Myocyte (in vitro differentiated cells): ENCODE measurements at places on chromosomes 5 and 9. TPM values are rescaled to one million over a fixed set of nuclear protein-coding genes. Genes with fewer than 3 reads are reported as not detected.

The TCF7 gene
- 0.27 and 1.2 TPM in 2 replicates for total RNA-seq

The SGTB gene
- 8.7 and 24.7 TPM in 2 replicates for total RNA-seq

The TRIM7 gene
- 8.9 and 18.8 TPM in 2 replicates for total RNA-seq

The BARHL1 gene
- total RNA-seq: not detected in 2 replicates

The ALG2 gene
- total RNA-seq: 23.3 and 28.3 TPM in 2 replicates

The SOHLH1 gene
- not detected in 2 replicates for total RNA-seq

The INSL4 gene
- not detected in 2 replicates for total RNA-seq

The CDH6 gene
- total RNA-seq: not detected in 2 replicates

The PLPPR1 gene
- total RNA-seq: 0.31 and 1.2 TPM in 2 replicates

The NR5A1 gene
- not detected in 2 replicates for total RNA-seq

The LOX gene
- 8.1 and 8.2 TPM in 2 replicates for total RNA-seq

The GARIN3 gene
- total RNA-seq: not detected in 2 replicates

- DNase-seq: no peak
Observed at GRCh38 chr5:132010645-132010988, 841 bp downstream of the ACSL6 start.

DNA sequence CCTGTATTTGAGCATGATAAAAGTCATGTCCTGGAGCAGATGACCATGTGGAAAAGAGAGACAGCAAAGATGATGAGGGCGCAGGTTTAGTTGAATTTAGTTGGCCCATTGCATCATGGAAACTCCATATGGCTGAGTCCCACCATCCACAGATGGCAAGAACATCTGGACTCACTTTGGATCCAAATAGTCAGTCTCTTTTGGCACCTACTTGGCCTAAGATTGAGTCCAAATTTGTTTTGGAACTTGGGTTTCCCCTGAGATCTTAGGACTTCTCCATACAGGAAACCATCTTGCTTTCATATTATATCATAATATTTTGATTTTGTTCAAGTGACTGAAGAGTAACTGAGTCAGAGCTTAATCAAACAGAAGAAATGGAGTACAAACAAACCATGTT lies 217.5 kb downstream of the DRD1 start:
- DNase-seq: no peak

GRCh38 chr9:111276431-111277128 lies 53.4 kb downstream of the OR2K2 start:
- DNase-seq: no peak

GRCh38 chr9:5850724-5851122 lies 17.8 kb upstream of the ERMP1 start:
- DNase-seq: no peak

DNA sequence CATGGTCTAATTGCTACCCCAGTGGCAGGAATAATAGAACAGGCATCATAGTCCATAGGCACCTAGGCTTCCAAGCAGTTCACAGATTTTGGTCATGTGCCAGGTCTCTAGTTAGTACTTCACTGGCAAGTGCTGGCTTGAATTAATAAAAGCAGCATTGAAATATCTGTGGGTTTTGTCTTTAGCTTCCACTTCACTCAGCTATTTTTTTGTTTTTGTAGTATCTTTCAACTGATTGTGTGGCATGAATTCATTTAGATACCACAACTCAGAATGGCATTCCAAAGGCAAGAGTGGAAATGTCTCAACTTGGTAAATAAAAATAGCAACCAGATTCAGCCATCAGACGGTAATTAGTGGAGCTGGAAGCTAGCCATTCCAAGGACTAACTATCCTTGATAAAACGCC lies 27.9 kb upstream of the ITGA2 start:
- peak; percentile 27 for DNase-seq

DNA sequence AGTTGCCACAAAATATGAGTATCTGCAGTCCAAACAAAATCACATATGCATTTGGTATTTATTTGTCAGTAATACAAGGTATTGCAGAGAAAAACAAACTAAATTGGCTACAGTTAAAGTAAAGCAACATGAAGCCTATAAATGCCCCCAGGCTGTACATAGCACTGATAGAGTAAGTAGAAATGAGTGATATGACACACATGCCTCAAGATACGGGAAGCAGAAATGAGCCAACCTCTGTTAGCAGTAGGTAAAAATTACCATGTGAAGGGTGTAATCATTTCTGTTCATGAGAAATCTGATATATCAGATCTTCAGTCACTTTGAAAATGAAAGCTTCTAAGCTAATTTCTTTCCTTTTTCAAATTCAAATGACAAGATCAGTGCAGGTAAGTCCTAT lies 131.1 kb downstream of the CHSY3 start:
- no peak for DNase-seq

GRCh38 chr5:11574787-11575186 lies 329.5 kb downstream of the CTNND2 start:
- no peak for DNase-seq

GRCh38 chr5:35438288-35438687 lies 179.4 kb upstream of the SPEF2 start:
- DNase-seq: no peak

DNA sequence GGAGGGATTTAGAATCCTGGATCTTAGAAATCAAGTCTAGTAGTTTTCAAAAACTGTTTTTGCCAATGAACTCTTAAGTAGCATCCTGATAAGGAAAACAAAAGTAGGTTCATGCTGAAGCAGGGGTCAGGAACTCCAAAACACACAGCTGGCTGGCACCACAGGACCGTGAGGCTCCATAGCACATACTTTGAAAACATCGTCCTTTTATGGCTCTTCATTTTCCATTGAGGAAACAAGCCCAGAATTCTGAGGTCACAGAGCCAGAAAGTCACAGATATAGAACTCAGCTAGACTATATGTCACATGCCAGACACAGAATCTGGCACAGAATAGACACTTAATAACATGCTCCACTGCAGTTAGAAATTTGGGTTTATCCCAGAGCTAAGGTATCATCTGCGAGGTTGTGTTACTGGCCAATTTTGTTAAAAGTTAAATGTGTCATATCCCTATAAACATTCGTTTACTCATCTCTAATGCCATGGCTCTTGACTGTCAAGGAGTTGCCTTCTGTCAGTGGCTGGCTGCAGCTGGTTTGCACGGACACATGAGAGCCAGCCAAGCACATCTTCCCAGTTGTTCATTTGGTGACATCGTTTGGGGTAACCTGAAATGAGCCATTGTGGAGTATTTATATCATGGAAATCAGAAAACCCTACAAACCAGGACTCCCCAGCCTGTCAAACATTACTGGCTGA lies 58.8 kb downstream of the FAM78A start:
- DNase-seq: peak; percentile 35

DNA sequence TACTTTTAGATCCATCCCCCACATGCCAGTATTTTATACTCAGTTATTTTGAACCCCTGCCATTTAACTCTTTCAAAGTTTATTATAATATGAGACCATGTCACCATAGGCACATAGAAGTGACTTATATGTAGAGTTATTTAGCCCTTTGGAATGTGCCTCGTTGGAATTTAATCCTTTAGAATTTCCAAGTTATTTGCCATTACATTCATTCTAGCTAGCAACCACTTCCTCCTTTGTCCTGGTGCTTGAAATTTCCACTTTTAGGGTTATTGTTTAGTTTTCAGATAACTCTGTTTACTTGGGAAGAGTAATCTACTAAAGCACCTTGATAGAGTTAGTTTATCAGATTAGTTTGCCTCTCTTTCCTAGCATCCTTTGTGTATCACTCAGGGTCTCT lies 82.8 kb upstream of the TLE1 start:
- DNase-seq: peak; percentile 18

DNA sequence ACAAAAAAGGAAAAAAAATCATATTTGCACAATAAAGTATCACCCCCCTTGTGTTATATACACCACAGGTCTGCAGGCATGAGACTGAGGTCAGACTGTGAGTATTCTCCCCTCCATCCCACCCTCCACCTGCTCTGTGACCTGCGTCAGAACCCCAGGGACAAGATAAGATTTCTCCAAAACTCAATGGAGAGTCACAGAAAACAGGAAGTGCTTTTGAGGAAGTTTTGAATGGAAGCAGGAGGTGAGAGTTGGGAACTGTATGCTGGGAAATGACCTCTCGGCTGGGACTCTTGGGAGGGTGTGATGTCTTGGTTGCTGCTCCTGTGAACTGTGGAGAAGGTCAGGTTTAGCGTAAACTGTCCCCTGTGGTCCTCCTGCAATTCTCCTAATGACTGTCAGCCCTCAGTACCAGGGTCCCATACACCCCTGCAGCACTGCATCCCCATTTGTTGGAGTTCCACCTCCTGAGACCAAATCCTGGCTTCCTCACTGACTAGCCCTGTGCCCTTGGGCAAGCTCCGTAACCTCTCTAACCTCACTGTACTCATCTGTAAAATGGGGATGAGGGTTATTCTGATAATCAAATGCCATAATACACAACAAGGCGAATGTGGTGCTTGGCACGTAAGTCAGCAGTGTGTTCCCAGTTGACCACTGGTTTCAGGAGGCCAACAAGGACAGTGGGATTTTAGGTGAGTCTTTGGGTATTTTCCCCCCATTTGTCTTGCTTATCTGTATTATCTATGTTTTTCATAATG lies 6.9 kb upstream of the CTSL start:
- no peak for DNase-seq

- DNase-seq: peak; percentile 56
Observed at GRCh38 chr9:107548298-107549142, 59.0 kb upstream of the KLF4 start.

- DNase-seq: no peak
Observed at GRCh38 chr5:172770374-172770674, 671 bp downstream of the DUSP1 start.

GRCh38 chr9:132187121-132187620 lies 25.3 kb downstream of the NTNG2 start:
- DNase-seq: peak; percentile 15

DNA sequence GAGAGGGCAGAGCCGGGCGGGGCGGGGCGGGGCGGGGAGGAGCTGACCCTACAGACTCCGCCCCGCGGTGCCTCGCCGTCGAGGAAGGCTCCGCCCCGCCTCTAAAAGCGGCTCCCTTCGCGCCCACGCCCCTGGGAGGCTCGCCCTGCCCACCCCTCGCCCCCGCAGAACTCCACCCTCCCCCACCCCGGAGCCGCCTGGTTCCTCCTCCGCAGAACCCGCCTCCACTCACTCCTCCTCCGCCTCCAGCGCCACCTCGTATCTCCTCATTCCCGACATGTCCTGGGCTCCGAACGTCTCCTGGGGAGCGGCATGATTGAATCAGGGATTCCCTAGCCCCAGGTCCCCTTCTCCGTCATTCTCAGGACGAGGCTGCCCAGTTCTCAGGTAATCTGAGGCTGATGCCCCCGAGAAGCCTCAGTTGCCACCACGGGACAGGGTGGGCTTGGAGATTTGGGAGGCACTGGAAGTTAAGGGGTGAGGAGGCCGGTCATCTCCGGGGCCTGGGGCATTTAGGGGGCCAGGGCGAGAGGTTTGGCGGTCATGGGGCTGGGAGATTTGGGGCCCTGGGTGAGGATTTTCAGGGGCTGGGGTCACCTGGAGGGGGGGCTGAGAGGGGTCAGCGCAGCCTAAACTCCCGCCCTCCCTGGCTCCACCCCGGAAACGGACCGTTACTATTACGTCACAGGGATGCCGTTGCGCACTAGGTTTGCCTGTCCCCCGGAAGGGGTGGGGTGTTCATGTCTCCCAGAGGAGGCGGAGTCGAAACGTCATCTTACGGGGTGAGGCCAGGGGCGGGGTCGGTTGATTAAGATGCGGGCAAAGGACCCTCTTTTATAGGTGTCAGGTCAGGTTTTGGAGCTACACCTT lies 3.2 kb upstream of the CCL27 start:
- peak; percentile 97 for DNase-seq

DNA sequence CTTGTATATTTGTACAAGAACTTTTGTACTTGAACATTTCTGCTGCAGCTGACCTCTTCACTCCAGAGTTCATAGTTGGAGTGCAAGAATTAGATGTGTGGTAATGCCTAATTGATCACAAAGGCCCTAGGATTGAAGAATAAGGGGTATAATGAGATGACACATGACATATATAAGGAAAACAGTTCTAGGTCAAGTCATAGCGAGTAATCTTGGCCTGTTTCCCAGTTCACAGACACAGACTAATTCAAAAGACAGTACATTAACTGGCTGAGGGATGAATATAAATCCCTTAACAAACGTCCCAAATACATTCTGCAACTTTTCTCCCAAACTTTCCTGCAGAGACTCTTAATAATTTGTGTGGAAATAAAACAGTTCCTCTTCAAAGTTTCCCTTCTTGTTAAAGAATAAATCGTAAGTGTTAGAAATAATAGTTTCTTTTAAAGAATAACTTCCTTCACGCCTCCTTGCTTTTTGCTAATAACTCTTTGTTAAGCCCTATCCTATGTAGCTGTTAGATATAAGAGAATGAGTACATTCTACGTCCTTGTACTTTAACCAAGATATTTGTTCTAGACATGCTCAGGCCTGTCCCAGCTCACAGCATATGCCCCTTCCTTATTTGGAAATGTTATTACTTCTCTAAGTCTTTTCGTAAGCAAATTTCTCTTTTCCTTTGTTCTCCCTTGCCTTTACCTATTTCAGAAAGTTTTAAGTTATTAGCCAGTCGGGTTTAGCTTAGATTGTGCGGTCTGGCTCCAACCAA lies 556.4 kb upstream of the CTNND2 start:
- no peak for DNase-seq
